Retina (tissue), 1 donor: ENCODE measurements at places on chromosomes 2 and 18.
A peak's percentile ranks its signal among the peaks of the same experiment; 100 is the strongest.

GRCh38 chr2:46866770-46867246 is 48.8 kb downstream of the MCFD2 start:
- no peak for DNase-seq

- peak; percentile 91 for DNase-seq
Measured at GRCh38 chr2:112481528-112482233, at the start of gene TTL. TTL (plus strand) TSS chr2:112482156; CDS start chr2:112482345, 189 bp downstream.

DNA sequence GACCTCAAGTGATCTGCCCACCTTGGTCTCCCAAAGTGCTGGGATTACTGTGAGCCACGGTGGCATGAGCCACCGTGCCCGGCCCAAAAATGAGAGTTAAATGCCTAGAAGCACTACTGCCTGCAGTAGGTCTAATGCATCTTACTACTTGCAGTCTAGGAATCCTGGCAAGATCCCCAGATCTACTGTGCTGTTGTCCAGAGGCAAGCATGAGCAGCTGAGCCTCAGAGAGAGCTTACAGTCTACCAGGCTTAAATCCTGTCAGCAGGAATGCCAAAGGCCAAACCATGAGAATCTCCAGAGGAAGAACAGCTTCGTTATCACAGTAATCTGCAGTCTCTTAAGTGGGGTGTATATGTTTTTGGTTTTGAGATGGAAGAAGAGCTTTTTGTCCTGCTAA is 54.4 kb downstream of the XRCC5 start:
- DNase-seq: no peak

DNA sequence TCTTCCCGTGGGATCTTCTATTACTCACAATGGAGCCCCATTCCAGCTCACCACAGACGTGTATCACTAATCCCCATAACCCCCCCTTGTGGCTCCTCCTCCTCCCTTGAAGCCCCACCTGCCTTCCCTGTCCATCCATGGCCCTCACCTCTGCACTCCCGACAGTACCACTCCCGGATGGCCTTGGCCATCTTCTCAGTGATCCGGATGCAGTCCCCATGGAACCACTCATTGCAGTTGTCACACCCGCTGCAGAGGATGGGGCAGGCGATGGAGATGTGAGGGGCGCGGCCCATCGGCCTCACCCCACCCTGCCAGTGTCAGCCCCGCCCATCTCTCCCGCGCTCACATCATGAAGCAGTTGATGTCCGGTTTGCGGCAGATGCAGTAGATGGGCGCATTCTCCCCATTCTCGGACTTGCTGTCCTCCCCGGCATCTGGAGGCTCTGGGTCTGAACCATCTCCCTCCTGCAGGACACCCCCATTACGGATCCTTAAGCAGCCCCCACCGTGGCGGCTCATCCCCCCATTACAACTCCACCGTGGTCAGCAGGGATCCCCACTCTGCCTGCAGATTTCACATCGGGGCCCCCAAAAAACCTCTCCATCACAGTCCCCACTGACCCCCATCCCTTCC is 983 bp downstream of the CXXC1 start:
- no peak for DNase-seq

- DNase-seq: no peak
Measured at GRCh38 chr2:39481611-39482010, 44.5 kb upstream of the MAP4K3 start.

- no peak for DNase-seq
Measured at GRCh38 chr18:44579028-44579702, 101.5 kb upstream of the SETBP1 start.

- no peak for DNase-seq
Measured at GRCh38 chr18:23890589-23890988, 124.0 kb upstream of the TTC39C start.

- peak; percentile 43 for DNase-seq
Measured at GRCh38 chr18:56407646-56408180, 230.7 kb downstream of the TXNL1 start.
